Stomach (tissue), 19 donors: ENCODE measurements at places on chromosomes 16 and 17. TPM values are rescaled to one million over a fixed set of nuclear protein-coding genes. Genes with fewer than 3 reads are reported as not detected.
A peak's percentile ranks its signal among the peaks of the same experiment; 100 is the strongest.

DNA sequence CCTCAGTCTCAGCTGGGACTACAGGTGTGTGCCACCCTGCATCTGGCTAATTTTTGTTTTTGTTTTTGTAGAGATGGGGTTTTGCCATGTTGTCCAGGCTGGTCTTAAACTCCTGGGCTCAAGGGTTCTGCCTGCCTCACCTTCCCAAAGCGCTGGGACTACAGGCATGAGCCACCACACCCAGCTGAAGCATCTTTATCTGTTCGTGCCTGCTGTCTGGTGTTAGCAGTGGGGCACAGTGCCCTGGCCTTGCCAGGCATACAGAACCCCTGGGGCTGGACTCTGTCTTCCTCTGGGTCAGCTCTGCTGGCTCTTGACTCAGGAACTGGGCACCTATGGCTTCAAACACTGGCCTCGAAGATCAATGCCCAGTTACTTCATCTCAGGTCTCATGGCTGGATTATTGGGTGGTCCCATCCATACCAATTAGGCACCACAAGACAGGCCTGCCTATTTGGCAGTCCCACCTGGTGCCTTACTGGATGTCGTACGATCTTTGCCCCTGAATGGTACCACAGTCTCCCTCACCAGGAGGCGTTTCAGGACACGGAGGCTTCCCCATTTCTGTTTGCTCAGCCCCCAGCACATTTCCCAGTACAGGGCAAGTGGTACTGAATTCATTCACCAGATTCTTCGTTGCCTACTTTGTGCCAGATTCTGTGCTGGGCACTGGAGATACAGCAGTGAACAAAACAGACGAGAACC lies 99.3 kb downstream of the RAB11FIP4 start:
- H3K27me3 ChIP-seq = peaks cover 23% of the 10 kb centered on the region
- no peaks in the 10 kb centered on the region for H3K36me3 ChIP-seq
- no peak for DNase-seq

GRCh38 chr16:3909791-3910583 lies 29.5 kb upstream of the CREBBP start:
- no peak overlapping the region for H3K4me3 ChIP-seq
- no peaks in the 10 kb centered on the region for H3K36me3 ChIP-seq
- no peak overlapping the region for H3K27ac ChIP-seq
- H3K4me1 ChIP-seq = no peaks in the 10 kb centered on the region
- no peaks in the 10 kb centered on the region for H3K27me3 ChIP-seq

- H3K4me1 ChIP-seq = peaks cover 73% of the 10 kb centered on the region
- DNase-seq = no peak
- peak overlapping the region; percentile 97 for H3K27ac ChIP-seq
- peak overlapping the region; percentile 82 for H3K4me3 ChIP-seq
Observed at GRCh38 chr17:45150911-45151809, 2.9 kb downstream of the HEXIM1 start.

- DNase-seq = peak; percentile 74
- H3K27me3 ChIP-seq = peaks cover 9% of the 10 kb centered on the region
- no peaks in the 10 kb centered on the region for H3K36me3 ChIP-seq
Observed at GRCh38 chr17:74737299-74738050, 419 bp downstream of the RAB37 start.

DNA sequence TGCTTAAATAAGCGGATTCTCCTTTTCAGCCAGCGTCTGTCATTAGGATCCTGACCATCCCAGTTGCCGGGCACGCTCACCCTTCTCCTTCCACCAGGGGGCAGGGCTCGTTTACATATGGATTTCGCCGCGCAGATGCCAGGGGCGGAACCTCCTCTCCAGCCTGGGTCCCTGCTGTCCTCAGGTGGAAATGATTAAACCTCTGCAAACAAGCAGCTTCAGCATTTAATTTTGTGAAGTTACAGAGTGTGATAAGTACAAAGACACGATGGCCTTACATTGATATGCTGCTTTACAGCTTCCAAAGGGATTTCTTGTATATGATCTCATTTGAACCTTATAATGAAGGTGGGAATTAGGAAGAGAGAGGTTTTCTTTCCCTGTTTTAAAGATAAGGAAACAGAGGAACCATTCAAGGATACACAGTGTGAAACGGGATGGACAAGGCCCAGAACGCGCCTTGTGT lies 3.9 kb upstream of the KRT28 start:
- no peaks in the 10 kb centered on the region for H3K27me3 ChIP-seq
- H3K4me1 ChIP-seq = peaks cover 6% of the 10 kb centered on the region
- no peak overlapping the region for H3K27ac ChIP-seq
- peak; percentile 86 for DNase-seq
- H3K36me3 ChIP-seq = no peaks in the 10 kb centered on the region

GRCh38 chr16:55482056-55482455 lies 3.1 kb downstream of the MMP2 start:
- H3K4me3 ChIP-seq = peak overlapping the region; percentile 48
- no peak for DNase-seq
- peaks cover 25% of the 10 kb centered on the region for H3K36me3 ChIP-seq
- H3K27me3 ChIP-seq = peaks cover 3% of the 10 kb centered on the region
- no peak overlapping the region for H3K27ac ChIP-seq

DNA sequence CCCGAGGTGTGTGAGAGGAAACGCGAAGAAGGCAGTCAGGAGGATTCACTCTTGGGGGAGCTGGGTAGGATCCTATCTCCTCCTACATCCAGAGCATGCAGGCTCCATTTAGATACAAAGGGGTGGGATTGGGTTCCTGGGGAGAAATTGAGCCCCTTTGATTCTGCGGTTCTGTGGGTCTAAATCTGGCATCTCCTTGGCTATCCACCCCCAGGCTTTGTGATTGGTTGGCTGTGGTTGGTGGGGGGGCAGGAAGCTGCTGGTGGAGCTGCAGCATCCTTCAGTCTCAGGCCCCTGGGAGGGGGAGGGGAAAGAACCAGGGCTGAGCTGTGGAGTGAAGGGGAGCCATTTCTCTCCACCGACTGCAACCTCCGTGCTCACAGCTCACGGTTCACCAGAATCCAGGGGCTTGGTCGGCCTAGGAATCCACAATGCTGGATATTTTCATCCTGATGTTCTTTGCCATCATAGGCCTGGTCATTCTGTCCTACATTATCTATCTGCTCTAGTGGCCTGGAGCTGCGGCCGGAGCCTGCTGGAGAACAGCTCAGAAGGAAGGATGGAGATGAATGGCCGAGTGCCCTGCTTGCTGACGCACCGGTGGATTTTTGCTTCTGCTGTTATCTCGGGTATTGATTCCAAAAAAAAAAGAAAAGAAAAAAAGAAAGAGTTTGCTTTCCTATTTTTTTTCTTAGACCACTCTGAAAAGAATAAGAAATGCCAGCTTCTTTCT lies at the start of gene LASP1NB:
LASP1NB (plus strand) TSS at position 352 of the 733 bp plus-strand sequence.
- peaks cover 8% of the 10 kb centered on the region for H3K36me3 ChIP-seq
- no peak within 1 kb of the TSS for H3K4me3 ChIP-seq

DNA sequence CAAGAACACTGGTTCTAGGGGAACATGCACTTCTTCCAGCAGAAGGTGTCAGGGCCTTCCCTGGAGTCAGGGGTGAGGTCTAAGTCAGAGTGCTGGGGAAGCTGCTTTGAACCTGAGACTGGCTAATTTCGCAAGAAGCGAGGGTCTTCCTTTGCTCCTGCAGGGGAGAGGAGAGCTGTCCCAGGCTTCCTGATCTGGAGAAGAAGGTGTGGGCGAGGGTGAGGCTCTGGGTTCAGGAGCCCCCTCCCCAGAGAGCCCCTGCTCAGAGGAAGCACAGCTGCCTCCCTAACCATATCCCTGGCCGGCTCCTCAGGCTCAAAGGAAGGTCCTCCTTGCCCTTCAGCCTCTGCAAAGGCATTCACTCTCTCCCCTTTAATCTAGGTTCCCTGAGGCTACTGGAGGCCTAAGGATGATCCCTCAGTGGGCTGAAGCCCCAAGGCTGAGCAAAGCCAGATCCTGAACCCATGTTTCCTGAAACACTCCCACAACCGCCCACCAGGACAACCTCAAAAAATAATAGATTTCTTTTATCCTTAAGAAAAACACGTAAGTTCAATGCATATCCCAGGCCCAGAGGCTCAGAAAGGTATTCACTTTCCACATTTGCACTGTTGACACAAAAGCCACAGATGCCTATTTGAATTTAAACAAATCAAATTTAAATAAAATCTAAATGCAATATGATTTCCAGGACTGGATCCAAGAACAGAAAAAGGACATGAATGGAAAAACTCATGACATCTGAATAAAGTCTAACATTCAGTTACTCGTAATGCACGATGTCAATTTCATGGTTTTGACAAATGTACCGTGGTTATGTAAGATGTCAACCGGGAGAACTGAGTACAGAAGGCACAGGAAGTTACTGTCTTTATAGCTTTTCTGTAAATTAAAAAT lies 71.5 kb upstream of the RCVRN start:
- peaks cover 45% of the 10 kb centered on the region for H3K4me1 ChIP-seq
- H3K36me3 ChIP-seq = no peaks in the 10 kb centered on the region
- H3K27ac ChIP-seq = no peak overlapping the region
- no peaks in the 10 kb centered on the region for H3K27me3 ChIP-seq

DNA sequence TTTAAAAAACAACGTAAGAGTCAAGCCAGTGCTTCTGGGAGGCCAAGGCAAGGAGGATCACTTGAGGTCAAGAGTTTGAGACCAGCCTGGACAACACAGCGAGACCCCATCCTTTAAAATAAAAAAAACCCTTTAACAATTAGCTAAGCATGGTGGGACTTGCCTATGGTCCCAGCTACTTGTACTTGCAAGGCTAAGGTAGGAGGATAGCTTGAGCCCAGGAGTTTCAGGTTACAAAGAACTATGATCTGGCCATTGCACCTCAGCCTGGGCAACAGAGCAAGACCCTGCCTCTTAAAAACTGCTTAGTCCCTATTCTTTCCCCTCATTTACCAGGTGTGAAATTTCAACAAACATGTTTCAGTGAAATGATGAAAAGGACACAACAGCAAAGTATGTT lies 89.5 kb downstream of the STH start:
- H3K27me3 ChIP-seq = no peaks in the 10 kb centered on the region
- H3K36me3 ChIP-seq = no peaks in the 10 kb centered on the region
- H3K4me1 ChIP-seq = peaks cover 35% of the 10 kb centered on the region
- H3K4me3 ChIP-seq = no peak overlapping the region
- no peak for DNase-seq
- H3K27ac ChIP-seq = no peak overlapping the region

DNA sequence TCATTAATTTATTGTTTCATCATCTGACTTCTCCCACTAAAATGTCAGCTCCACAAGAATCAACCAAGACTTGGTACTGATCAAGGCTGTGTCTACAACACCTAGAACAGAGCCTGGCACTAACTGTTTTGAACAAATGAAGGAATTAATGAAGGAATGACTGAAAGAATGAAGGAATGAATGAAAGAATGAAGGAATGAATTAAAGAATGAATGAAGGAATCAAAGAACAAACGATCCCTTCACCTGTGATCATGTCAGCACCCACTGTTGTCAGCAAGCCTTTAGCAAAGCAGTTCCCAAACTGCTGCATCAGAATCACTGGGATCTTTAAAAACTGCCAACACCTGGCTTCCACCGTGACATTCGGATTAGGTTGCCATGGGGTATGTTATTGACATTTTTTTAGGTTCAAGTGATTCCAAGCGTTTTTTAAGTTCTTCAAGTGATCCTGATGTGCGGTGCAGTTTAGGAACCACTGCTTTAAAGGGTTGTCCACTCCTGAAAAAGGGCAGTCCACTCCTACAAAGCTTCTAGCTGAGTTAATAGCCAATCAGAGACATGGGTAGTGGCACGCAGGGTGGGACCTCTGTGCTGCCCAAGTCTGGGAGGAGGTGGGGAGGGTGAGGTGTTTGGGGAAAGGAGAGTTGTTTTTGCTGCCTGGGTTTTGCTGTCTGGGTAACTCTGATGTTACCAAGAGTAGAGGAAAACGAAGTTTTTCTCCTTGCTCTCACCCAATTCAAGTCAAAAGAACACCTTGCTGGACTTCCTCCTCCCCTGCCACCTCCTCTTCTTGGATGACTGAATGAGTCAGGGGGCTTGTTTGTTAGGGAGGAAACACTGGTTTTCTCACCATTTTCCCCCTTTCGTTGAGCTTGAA lies 89.7 kb downstream of the RAB11FIP4 start:
- no peak overlapping the region for H3K27ac ChIP-seq
- no peaks in the 10 kb centered on the region for H3K4me1 ChIP-seq
- H3K36me3 ChIP-seq = no peaks in the 10 kb centered on the region

- DNase-seq = no peak
- peaks cover 26% of the 10 kb centered on the region for H3K4me1 ChIP-seq
- peaks cover 39% of the 10 kb centered on the region for H3K36me3 ChIP-seq
- no peaks in the 10 kb centered on the region for H3K27me3 ChIP-seq
- H3K27ac ChIP-seq = no peak overlapping the region
Observed at GRCh38 chr17:39684369-39685192, 3.3 kb downstream of the PGAP3 start.

The UMOD gene
- not detected for polyA plus RNA-seq

The TBKBP1 gene
- polyA plus RNA-seq = 5.8 TPM

The P2RX1 gene
- 0.92 TPM for polyA plus RNA-seq

The OTOA gene
- polyA plus RNA-seq = not detected

The PRSS27 gene
- polyA plus RNA-seq = 74.4 TPM

The CCL14 gene
- polyA plus RNA-seq = 2.9 TPM

The CDH8 gene
- not detected for polyA plus RNA-seq
